Activated effector memory CD4-positive, alpha-beta T cell treated with anti-CD3 and anti-CD28 coated beads, Interleukin-2, amount 50 U/mL, for 16 hours (primary cell): ENCODE measurements at places on chromosomes 12 and 14.

GRCh38 chr14:87131879-87132278 lies 861.1 kb downstream of the GALC start:
- DNase-seq = no peak

- DNase-seq = no peak
Observed at GRCh38 chr12:110248096-110248447, 33.0 kb upstream of the ATP2A2 start.

DNA sequence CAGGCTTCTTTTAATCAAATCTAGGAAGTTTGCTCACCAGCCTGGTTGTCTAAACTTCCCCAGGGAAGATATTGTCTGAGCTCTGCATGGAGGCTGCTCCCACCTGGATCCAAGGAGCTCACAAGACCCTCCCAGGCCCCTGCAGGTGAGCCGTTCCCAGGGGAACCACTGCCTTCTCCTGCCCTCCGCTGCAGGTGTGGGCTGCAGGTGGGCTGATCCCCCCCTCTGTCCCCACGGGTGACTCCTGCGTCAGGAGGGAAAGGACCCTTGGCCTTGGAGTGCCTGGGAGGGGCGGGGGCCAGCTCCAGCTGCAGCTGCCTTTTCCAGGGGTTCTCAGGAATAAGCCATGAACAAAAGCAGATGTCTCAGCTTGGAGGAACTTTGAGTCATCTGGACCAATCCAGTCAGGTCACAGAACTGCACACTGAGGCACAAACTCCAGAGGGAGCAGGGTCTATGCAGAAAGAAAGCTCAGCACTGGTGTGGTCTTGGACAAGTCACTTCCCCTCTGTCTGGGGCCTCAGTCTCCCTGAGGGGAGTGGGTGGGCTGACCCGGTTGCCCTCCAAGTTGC lies 246.6 kb upstream of the RTL1 start:
- DNase-seq = no peak

DNA sequence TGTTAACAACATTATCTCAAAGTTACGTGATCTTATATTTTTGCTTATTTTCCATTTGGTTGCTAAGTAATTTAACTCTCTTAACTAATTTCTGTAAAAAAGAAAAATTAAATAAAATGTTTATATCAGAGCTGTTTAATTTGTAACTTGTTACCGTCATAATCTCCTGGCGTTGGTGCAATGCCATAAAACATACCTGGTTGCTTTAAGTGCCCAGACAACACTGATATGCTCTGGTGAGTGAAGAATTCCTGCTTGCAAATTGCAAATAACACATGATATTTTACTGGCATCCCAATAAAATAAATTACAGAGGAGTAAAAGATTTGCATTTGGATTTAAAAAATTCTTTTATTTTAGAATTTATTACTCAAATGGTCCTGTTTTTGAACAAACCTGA lies 640.1 kb upstream of the MIS18BP1 start:
- DNase-seq = no peak

- no peak for DNase-seq
Observed at GRCh38 chr12:77374673-77375072, 309.3 kb upstream of the E2F7 start.

- peak; percentile 89 for DNase-seq
Observed at GRCh38 chr12:123075646-123076171, 75.2 kb downstream of the PITPNM2 start.

DNA sequence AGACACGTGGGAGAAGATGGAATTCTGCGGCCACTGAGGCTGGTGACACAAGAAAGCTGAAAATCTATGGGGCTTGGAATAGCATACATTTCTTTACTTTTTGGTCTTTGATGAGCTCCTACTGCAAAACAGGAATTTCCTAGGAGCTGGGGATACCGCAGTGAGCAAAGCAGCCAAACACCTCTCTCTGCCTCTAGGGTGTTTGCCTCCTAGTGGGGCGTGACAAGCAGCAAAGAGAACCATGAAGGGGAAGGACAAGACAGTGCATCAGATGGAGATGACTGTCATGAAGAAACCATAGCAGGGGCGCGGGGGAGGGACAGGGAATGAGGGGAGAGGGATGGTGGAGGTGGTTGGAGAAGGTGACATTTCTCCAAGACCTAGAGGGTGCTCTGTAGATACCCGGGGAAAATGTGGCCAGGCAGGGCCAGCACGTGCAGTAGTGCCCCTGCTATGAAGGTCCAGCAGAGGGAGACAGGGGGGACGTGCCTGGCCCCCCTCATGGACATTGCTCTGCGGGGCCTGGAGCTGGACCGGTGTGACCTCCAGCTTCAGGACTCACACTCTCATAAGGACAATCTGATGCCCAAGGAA lies 58.6 kb downstream of the SERPINA3 start:
- DNase-seq = no peak

GRCh38 chr14:92503756-92504491 lies 9.7 kb upstream of the RIN3 start:
- DNase-seq = no peak
